ENCODE measurements at places on chromosomes 2 and 18.

- DNase-seq = no peak
Observed at GRCh38 chr2:58633613-58634365, 392.7 kb upstream of the FANCL start.

GRCh38 chr2:55408098-55408882 is 11.4 kb downstream of the CCDC88A start:
- DNase-seq = no peak

DNA sequence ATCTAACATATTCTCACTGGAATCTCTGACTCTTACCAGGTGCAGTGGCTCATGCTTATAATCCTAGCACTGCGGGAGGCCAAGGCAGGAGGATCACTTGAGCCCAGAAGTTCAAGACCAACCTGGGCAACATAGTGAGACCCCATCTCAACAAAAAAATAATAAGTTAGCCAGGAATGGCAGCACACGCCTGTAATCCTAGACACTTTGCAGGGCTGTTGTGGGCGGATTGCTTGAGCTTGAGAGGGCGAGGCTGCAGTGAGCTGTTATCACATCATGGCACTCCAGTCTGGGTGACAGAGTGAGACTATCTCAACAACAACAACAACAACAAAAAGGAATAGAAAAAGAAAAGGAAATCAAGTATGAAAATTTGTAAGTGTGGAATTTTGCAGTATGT is 306.5 kb upstream of the CYP26B1 start:
- DNase-seq = no peak

- DNase-seq = no peak
Observed at GRCh38 chr2:68805025-68805424, 66.2 kb downstream of the BMP10 start.

DNA sequence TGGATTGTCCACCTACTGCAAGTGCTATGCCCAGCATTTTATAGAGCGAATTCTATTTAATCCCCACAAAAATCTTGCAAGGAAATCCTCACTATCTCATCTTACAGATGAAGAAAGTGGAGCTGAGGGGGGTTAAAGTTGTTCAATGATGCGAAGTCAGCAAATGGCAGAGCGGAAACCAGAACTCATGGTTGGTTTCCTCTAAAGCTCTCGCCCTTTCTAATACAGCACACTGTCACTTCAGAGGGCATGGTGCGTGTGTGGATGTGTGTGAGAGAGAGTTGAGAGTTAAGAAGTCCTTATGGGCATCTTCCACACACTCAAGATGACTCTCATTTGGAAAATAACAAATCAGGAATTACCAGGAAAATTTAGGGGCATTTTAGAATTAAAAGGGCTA is 78.4 kb downstream of the TGFA start:
- no peak for DNase-seq
